ENCODE measurements at places on chromosomes 2 and 18.

GRCh38 chr2:5510082-5510481 is 182.1 kb upstream of the SOX11 start:
- DNase-seq: no peak

DNA sequence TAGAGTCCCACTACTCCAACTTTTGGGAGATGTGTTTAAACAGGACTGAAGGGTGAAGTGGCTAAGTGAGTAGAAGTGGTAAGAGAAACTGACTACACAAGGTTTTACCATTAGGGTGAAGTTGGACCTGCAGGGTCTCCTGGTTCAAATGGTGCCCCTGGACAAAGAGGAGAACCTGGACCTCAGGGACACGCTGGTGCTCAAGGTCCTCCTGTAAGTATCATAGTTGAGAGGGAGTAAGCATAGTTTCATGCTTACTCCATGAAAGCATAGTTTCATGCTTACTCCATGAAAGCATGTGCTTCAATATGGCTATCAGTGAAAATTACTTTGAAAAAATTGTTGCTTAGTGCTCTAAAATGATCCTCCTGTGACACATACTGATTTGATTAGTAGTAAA is 19.1 kb downstream of the COL3A1 start:
- no peak for DNase-seq

GRCh38 chr2:100437751-100438150 is 20.3 kb upstream of the CHST10 start:
- DNase-seq: no peak

- DNase-seq: no peak
Measured at GRCh38 chr2:428591-428990, 140.7 kb upstream of the ALKAL2 start.

GRCh38 chr2:164000176-164000575 is 264.4 kb upstream of the FIGN start:
- DNase-seq: no peak

GRCh38 chr2:44944102-44944951 is 2.8 kb downstream of the SIX3 start:
- no peak for DNase-seq

DNA sequence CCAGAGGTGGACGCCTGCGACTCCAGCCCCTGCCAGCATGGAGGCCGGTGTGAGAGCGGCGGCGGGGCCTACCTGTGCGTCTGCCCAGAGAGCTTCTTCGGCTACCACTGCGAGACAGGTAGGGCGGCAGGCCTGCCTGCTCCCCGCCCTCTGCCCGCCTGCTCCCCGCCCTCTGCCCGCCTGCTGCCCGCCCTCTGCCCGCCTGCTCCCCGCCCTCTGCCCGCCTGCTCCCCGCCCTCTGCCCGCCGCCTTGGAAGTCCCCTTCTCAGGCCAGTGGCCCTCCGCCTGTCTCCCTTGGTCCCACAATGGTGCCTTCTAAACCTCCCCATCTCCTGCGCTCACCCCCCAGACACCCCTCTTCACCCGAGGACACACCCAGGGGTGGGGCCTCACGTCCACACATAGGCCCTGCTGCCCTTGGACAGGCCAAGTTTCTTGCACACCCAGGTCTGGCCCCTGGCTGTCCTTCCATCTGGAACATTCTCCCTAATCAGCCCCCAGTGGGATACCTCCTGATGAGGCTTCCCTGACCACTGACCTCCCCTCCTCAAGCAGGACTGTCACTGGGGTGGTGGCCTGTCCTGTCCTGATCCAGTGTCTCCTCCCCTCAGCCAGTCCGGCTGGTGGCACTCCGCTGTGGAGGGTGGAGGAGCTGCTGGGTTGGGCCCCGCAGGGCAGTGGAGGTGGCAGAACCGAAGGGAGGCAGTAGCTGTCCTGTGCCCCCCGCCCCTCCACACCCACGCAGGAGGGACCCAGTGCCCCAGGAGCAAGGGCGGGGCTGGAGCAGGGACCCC is 37.9 kb downstream of the MTERF4 start:
- DNase-seq: no peak

DNA sequence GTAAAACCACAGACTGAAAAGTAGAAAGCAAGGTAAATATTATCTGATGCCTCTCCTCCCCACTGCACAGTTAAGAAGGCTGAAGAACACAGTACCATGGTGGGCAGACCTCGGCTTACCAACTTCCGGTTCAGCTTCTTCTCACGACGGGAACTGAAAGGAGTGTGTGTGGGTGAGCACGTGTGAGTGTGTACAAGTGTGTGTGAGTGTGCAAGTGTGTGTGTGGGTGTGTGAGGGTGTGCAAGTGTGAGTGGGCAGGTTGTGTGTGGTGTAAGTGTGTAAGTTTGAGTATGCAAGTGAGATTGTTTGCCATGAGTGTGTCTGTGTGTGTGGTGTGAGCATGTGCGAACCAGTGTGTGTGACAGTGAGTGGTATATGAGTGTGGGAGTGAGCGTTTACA is 103.5 kb downstream of the ADD2 start:
- no peak for DNase-seq

GRCh38 chr2:118968042-118968441 is 26.0 kb downstream of the MARCO start:
- DNase-seq: no peak

- DNase-seq: no peak
Measured at GRCh38 chr2:1591978-1592907, 152.1 kb downstream of the PXDN start.

- DNase-seq: no peak
Measured at GRCh38 chr2:75208738-75209137, 9.4 kb upstream of the TACR1 start.

- DNase-seq: peak; percentile 28
Measured at GRCh38 chr2:176638167-176639015, 369.1 kb downstream of the MTX2 start.

DNA sequence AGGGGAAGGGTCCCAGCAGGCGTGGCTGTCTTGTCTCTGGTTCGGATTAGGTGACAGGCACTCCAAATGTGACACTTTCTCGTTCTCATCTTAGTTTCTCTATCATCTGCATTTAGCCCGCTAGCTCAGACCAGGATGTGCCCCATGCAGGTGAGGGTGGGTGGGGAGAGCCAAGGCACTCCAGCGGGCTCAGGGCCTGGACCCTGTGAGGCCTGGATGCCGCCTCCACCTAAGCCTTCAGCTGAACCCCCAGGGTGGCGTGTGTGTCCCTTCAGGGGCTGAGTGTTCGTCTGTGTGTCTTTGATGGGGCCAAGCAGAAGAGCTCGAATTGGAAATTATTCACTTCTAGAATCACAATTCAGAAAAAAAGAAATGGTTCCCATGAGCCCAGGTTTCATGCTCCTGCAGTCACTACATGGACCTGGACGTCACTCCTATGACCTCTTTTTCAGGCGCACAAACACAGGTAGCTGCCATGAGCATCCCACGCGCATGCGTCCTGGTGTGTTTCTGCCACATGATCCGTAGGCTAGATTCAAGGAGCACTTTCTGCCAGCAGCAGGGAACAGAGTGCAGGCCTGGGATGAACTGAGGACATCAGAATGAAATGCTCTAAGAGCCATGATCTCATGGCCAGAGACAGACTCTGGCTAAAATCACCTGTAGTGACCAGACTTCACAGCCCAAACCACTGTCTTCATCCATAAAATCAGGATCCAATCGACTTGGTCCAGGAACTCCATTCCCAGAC is 25.8 kb downstream of the CIDEA start:
- no peak for DNase-seq

DNA sequence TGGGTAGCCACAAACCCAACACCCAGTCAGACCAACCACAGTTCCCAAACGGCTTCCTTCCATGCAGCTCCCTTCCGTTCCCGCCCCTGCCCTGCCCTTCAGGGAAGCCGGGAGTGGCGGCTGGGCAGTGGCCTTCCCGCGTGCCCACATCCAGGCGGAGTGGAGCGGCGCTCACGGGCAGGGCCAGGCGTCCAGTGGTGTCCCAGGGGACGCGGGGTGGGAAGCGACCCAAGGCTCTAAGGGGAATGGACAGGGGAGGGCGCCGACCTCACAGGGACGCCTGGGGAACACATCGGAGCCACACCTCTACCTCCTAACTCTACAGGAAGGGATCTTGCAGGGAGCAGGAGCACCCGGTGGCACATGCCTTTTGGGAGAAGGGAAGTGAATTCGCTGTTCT is 225.9 kb upstream of the MGAT5 start:
- no peak for DNase-seq

- DNase-seq: no peak
Measured at GRCh38 chr18:38307914-38308313, 742.3 kb upstream of the CELF4 start.

DNA sequence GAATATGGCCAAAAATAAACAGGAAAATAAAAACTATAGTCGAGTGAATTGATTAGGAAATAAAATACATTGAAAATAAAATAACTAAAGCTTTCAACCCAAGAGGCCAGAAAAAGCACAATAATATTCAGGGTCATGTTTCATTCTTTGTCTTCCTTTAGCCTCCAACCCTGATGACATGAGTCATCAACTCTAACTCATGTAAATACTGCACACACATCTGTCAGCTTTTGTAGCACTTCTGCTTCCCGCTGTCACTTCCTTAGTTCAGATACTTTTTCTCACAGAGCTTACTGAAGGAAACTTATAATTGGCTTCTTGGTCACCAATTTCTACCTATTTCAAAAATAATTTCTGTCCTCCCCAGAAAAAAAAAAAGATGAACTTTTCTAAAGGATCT is 112.8 kb downstream of the UPP2 start:
- no peak for DNase-seq

GRCh38 chr2:138827426-138828054 is 47.4 kb upstream of the NXPH2 start:
- peak; percentile 67 for DNase-seq
